ENCODE measurements at places on chromosomes 6 and 20.
A peak's percentile ranks its signal among the peaks of the same experiment; 100 is the strongest.

GRCh38 chr6:6582131-6582530 lies 6.4 kb upstream of the LY86 start:
- no peak for DNase-seq

- no peak for DNase-seq
Measured at GRCh38 chr6:50935442-50935841, 116.8 kb downstream of the TFAP2B start.

- no peak for DNase-seq
Measured at GRCh38 chr20:33687993-33688937, 2.1 kb upstream of the E2F1 start.

- no peak for DNase-seq
Measured at GRCh38 chr6:6931071-6932025, 176.4 kb upstream of the RREB1 start.

DNA sequence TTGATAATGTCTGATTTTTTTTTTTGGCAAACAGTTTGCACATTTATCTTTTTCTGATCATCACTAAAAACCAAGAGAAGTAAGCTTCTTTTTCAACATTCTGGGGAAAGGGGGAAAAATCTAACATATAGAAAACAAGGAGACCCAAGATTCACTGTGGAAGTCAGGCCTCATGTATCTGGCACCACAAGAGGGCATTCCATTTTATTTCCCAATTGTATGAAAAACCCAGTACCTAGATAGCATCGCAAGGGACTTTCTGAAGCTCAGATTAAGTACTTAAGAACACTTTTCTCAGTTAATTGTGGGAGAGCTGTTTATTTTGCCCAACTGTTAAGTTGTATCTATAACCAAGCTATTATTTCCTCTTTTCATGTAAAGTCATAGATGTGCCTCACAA lies 152.9 kb downstream of the KLHL32 start:
- DNase-seq, result no peak

- no peak for DNase-seq
Measured at GRCh38 chr6:35051396-35051795, 89.7 kb downstream of the TCP11 start.

GRCh38 chr6:82786248-82786647 lies 279.4 kb downstream of the UBE3D start:
- DNase-seq, result peak; percentile 92

GRCh38 chr20:61968932-61969331 lies 96.7 kb downstream of the TAF4 start:
- no peak for DNase-seq

GRCh38 chr6:163793011-163793983 lies 378.8 kb downstream of the QKI start:
- DNase-seq, result no peak

DNA sequence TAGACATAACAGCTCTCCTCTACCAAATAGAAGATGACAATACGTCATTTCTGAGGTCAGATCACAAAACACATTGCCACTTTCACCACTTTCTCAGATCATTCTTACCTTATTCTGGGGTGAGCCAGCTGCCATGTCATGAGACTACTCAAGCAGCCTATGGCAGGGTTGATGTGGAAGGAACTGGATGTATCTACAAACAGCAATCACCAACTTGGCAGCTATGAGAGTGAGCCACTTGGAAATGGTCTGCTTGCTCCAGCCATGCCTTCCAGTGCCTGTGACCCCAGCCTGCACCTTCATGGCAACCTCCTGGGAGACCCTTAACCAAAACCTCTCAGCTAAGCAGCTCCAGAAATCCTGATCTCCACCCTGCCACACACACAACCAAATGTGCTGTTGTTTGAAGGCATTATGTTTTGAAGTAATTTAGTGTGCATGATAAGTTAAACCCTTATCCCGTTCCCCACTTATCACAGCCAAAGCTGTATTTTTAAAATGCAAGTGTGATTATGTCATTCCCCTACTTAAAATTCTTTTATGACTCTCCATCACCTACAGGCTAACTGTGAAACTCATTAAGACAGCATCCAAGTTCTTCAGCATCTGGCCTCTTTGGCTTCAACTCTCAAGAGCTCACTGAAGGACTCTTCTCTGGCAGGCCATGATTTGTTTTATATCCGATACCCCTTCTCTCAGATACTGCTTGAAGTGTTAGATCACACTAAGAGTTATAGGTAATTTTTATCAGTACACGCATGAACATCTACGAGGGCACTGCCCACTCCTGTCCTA lies 150.6 kb downstream of the LY86 start:
- no peak for DNase-seq

DNA sequence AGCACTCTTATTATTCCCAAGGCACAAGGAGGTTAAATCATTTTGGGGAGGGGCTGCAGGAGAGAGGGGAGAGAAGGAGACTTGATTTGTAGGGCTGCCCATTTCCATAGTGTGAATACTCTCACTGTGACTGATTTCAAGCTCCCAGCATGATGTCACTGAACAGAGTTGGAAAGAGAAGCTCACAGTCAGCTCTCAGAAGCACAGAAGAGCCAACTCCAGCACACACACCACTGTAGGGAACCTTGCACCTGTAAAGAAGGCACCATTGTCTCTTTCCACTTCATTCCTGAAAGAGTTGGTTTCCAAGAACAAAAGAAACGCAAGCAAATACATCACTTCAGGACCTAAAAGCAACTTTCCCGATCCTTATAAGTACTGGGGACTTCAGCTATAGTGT lies 12.7 kb upstream of the STK35 start:
- no peak for DNase-seq

GRCh38 chr6:6873778-6874177 lies 234.0 kb upstream of the RREB1 start:
- DNase-seq, result no peak

GRCh38 chr6:20653085-20653479 lies 118.8 kb downstream of the CDKAL1 start:
- DNase-seq, result no peak

GRCh38 chr20:59776059-59776603 lies 157.3 kb downstream of the SYCP2 start:
- DNase-seq, result no peak

- no peak for DNase-seq
Measured at GRCh38 chr20:22473293-22473692, 111.1 kb downstream of the FOXA2 start.

DNA sequence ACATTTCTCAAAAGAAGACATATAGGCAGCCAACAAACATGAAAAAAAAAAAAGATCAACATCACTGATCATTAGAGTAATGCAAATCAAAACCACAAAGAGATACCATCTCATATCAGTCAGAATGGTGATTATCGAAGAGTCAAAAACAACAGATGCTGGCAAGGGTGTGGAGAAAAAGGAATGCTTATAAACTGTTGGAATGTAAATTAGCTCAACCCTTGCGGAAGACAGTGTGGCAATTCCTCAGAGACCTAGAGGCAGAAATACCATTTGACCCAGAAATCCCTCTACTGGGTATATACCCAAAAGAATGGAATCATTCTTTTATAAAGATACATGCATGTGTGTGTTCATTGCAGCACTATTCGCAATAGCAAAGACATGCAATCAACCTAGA lies 303.8 kb upstream of the THEMIS start:
- DNase-seq, result no peak

- DNase-seq, result no peak
Measured at GRCh38 chr6:169051371-169051770, 202.3 kb downstream of the THBS2 start.

DNA sequence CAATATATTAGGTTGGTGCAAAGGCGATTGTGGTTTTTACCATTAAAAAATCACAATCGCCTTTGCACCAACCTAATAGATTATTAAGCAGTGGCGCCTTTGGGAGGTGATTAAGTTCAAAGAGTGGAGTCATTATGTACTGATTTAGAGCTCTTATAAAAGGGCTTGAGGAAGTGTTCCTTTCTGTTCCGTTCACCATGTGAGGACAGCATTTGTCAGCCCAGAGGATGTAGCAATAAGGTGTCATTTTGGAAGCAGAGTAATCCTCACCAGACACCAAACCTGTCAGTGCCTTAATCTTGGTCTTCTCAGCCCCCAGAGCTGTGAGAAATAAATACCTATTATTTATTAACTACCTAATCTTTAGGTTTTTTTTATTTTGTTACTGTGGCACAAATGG lies 542.1 kb upstream of the MAN1A1 start:
- DNase-seq, result no peak

DNA sequence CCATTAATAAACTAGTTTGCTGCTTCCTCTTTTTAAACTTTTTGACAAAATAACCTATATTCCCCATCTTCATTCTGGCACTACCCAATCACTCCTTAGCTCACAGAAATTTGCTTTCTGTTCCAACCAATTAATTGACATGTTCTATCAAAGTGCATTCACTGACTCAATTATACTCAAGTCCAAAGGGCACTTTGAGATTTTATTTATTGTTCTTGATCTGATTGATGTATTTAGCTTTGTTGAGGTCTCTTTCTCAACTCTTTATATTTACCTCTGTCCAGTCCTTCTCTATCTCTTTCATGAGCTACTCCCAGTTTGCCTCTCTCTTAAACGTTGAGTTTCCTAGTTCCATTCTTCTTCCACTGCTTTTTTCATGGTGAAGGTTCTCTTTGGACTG lies 104.4 kb upstream of the TENT5A start:
- no peak for DNase-seq

DNA sequence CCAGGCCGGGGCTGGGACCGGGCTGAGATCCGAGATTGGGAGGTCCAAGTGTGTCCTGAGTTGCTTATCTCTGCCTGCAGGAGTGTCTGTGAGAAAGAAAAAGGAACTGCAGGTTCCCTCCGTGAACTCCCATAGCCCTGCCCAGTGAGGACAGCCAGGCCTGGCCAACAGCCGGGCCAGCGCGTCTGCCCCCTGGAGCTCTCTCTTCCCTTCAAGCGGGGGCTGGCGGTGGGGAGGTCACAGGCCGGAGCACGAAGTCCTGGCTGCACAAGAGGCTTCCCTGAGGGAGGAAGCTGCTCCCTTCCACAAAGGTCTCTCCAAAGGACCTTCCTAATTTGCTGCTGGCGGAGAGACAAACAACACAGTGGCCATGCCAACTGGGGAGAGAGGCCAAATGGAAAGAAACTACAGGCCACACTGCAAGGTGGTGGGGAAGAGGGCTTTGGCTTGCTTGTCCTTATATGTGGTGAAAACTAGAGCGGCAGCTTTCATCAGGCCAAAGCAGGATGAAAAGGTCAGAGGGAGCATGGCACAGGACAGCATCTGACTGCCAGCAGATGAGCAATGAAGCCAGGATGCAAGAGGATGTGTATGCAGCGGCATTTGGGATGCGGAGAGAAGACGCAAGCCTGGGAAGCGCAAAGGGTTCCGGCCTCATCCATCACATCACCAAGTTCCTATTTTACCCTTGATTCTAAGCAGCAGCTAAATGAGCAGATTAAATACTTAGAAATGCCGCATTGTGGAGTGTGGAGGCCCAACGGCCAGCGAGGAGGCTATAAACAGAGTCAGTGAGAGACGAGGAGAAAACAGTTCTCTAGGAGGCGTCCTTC lies 260.0 kb downstream of the ERMARD start:
- DNase-seq, result no peak

DNA sequence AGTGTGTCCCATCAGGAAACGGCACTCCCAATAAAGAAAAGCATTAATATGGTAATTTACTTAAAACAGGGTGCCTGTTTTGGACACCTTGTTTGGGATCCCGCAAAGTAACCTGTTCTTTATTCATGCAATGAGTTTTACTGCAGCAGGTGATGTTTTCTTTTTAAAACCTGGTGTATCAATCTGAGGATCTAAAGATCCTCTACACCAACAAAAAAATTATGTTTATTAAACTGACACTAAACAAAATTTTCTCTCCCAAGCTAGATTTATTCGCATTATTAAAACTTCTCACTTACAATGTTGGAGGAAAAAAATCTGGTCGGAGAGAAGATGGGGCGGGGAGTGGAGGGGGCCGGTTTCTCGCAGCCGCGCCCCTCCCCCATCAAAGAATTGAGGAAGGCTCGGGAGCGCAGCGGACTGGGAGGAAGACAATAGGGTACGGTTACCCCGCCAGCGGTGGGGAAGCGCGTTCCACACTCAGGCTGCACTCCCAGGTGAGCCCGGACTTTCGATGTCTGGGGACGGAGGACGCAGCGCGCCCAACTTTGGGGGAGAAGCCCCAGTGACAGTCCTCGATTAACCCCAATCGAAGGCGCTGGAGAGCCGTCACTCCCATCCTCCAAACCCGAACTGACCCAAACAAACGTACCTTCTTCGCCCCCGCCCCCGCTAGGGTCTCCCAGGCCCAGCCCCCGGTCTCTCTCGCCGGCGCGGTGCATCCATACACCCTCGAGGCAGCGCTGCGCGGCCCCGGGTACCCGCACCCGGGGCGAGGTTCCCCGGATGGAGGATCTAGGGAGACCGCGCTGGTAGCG lies 1.3 kb downstream of the CD24 start:
- DNase-seq, result no peak

- no peak for DNase-seq
Measured at GRCh38 chr6:5361396-5361795, 100.1 kb downstream of the FARS2 start.

- DNase-seq, result peak; percentile 66
Measured at GRCh38 chr20:62832212-62832922, 15.5 kb downstream of the COL9A3 start.

DNA sequence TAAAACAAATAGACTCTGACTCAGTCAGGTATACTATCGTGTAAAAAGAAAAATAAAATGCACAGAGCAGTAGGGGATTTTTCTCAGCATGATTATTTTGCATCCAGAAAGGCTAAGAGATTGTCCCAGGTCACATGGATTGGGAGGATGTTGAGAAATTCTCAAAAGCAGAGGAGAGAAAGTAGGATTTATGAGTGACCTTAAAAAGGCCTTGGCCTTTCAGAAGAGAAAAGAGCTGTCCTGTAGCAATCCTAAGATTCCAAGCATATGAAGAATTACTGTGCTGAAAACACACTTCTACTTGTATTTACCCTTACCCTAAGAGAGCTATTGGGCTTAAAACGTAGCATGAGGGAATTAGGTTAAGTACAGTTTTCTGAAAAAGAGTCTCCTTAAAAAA lies 149.7 kb upstream of the ENPP5 start:
- DNase-seq, result no peak

DNA sequence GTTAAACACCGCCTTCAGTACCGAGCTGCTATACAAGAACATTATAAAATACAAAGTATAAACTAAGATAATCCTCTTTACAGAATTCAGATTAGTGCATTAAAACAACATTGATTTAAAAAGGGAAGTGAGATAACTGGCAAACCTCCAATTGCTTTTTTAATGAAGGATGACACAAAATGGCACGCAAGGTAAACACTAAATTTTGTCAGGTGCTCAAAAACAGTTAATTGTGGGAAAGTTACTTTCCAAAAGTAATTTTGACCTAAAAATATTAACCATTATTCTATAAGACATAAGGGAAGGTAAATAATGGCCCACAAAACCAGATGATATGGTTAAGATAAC lies 53.3 kb downstream of the STX7 start:
- no peak for DNase-seq

DNA sequence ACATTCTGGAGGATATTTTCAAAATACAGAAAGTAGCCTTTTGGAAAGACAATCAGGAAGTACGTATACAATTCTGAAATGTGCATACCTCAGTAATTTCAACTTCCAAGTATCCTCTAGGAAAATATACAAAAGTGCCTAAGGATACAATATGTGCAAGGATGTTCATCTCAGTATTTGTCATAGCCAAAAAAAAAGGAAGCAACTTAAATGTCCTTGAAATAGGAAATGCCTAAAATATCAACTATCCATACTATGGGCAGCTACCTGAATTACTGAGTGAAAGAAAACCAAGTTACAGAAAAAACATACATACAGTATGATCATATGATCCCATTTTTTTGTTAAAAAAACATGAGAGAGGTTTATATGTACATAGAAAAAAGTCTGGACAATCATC lies 1.5 kb downstream of the PPIL1 start:
- no peak for DNase-seq

Data from SHP77 (cell line).